ENCODE measurements at places on chromosomes 5 and 9.

- DNase-seq: no peak
These were observed 94.6 kb upstream of the TXNDC8 start for GRCh38 chr9:110432253-110432652.

DNA sequence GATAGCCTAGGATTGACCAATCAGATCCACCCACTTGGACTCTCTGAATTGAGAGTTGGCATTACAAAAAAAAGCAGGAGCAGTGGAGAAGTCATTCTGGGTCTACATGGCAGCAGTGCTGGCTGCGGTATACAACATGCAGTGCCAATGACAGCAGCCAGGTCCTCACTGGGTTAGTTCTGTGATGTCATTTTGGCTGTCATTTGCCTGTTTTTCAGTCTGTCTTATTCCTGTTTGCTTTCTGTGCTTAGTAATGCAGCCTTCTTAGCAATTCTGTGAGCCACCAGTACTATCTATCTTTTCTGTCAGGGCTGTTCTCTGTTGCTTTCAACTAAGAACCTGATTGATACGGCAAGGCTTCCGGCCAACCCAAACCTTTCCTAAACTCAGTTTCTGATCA, 471.8 kb downstream of the BNC2 start:
- DNase-seq: no peak

DNA sequence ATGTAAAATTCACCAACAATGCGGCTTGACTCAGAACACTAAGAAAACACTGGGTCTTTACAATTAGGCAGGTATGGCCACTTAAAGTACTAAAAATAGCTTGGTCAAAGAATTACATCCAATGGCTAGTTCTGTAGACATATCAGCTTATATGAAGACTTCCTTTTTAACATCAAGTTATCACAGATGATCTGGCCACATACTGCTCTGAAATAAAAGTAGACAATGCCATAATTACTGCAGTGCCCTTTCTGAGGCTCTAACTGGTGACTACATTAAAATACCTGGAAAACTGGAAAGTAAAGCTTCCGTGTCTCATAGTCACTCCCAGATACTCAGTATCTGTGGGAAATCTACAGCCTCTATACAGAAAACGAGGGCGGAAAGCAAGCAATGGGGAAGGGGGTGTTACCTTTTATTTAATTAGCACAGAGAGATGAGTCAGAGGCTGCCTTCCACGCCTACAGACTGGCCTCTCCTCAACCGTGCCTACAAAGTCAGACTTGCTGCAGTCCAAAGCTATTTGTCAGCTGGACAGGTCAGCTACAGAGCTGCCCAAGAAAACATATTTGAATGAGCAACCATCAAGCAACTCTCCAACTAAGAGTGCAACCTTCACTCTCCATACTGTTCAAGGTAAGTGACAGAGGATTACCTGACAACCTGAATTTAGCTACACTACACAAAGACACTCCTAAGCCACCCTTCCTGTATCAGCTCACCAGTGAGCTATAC, 8.7 kb downstream of the SERINC5 start:
- peak; percentile 81 for DNase-seq

DNA sequence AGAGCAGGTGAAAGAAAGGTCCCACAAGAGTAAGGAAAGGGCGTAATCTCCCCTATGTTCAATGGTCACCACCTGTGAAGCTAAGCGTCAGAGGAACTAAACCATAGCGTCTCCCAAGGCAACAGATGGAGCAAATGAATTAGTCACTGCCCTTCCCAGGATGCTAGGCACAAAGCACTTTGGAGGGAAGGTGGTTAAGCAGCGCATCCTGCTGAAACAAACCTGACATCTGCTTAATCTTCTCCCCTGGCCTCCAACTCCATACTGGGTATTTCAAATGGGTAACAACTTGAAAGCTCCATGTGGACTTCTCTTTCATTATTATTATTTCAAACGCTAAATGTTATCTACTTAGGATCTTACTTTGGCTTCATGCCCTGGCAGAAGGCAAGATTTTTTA, 227.3 kb downstream of the MLLT3 start:
- DNase-seq: no peak

DNA sequence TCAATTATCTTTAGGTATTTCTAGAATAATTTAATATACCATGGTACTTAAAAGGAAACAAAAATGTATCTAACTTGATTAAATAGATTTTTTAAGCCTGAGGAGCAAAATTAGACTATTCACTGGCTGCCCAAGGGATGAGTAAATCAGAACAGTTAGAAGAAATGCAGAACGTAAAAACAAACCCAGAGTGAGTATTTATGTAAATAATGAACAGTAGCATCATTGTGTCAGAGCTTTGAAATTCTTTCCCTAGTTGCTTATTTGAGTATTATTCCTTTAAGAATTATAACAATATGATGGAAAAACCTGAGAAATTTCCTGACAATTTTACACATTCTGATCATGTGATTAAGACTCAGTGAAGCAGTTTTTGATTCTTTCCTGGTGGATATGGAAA, 200.9 kb downstream of the GDNF start:
- DNase-seq: no peak

DNA sequence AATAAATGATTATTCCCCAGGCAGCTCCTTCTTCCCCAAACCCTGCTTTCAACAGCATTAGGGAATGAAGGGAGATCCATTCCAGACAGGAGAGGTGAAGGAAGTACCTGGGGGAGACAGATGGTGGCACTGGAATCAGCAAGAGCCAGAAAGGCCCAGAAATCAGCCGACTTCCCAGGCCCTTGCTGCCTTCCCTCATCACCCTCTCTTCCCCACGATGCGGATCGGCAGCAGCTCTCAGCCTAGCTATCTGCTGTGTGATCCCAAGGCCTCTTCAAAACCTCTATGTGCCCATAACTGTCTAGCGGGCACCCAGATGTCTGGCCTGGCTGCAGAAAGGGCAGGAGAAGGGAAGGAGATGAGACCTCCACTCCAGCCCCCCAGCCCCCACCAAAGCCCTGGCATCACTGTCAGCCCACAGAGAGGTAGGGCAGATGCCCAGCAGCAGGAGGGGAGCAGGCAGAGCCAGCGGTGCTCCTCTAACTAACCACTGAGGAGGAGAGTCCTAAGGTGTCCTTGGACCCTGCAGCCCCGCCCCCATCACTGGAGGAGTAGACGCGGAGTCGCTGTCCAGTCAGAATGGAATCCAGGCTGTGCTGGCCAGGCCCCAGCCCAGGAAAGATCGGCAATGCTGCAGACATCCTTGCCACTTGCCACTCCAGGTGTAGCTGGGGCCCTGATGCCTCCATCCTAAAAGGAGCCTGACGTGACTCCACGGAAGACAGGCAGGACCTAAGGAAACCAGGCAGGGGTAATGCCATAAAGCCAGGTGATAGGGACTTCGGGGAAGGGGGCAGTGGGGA, 12.7 kb downstream of the CNTFR start:
- no peak for DNase-seq

DNA sequence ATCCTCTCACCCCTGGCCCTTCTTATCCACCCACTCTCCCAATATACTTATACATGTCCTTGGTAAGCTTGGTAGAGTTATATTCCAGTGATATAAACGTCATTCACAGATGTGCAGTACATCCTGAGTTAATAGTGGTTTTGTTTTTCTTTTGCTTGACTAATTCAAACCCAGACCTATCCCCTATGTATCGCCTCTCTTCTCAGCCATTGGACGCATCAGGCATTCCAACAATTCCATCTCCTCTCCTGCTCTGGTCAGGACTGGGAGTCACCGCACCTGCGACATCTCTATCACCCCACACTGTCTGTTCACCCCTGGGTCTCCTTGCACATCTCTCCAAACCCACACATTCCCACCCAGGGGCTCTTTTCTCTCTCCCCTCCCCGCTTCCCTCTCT, 21.9 kb upstream of the IRX2 start:
- DNase-seq: no peak

- DNase-seq: no peak
These were observed 21.0 kb upstream of the RNF180 start for GRCh38 chr5:64144425-64145215.

DNA sequence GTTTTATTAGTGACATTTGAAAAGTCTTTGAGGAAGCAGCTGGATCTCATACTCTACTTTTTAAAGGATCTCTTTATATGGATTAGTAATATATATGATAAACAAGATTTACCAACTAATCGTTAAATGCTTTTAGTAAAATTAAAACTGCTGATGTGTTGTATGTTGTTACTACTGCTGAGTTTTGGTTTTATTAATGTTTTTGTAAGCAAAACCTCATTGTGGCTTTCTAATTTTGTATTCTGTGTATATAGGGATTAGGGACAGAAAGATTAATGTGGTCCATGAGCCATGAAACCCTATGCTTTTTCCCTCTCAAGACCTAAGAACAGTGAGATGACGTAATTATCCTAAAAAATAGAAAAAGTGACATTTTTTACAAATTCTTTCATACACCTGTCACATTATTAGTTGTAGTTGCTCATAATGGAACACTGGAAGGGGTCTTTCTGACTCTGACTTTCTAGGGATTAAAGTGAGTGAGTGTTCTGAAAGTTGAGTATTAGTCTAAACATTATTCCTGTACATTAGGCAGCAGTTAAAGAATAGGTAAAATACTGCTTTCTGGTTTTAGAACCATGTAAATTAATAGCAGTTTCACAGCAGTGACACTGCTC, 85.9 kb downstream of the SLC12A2 start:
- no peak for DNase-seq

GRCh38 chr9:98906273-98907040, 37.2 kb upstream of the COL15A1 start:
- DNase-seq: no peak

- peak; percentile 91 for DNase-seq
These were observed 4.6 kb upstream of the DUSP1 start for GRCh38 chr5:172775326-172776234.

DNA sequence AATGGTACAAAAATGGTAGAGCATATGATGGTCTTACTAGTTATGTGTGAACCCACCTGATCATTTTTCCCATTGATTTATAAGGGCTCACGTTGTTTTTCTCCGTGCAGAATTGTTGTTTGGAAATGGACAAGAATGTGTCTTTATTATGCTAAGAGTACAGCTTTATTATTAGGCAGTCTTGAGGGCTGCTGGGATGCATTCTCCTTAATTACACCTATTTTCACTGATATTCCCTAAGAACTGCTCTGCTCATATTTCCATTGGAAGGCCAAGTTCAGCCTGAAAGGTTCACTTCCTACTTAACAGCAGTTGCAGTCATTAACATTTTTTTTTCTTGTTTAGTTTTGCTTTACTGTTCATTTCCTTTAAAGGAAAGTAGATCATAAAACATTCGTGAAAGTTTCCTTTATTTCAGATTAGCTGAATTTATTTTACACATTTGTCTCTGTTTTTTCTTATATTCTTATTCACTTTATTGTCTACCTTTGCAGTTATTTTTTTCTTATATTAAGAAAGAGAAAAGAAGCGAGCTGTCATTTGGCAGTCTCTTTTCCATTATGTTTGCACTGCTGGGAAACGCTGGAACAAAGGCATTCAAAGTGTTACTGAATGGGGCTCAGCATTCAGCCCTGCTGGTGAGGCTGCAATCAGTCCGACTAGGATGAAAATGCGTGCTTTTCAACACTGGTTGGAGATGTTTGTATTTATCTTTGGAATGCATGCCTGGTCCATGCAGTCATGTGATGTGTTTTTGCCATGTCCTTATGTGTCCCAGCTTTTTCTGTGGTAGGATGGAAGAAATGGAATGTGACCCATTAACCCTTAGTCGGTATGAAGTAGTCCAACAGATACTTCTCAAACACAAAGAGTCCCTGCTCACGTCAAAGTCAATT, 602.7 kb upstream of the ZNF608 start:
- DNase-seq: no peak

DNA sequence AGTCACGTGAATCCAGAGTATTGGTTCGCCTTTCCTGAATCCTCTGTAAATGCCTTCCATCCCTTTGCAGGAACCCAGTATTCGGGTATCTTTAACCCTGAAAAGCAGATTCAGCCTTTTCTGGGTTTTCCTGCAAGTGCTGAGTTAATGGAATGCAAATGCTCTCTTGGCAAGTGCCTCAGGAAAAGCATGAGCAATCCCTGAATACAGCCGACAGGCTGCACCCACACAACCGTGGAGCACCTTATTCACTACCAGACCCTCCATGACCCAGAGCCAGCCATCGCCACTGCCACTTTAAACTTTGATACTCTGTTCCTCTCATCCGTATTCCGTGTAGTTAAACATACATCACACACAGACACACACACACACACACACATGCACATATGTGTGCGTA, 54.4 kb downstream of the ZNF622 start:
- DNase-seq: no peak

- no peak for DNase-seq
These were observed 96.1 kb upstream of the IER5L start for GRCh38 chr9:129273941-129274684.

- peak; percentile 17 for DNase-seq
These were observed 7.7 kb downstream of the AQP3 start for GRCh38 chr9:33439731-33440130.

DNA sequence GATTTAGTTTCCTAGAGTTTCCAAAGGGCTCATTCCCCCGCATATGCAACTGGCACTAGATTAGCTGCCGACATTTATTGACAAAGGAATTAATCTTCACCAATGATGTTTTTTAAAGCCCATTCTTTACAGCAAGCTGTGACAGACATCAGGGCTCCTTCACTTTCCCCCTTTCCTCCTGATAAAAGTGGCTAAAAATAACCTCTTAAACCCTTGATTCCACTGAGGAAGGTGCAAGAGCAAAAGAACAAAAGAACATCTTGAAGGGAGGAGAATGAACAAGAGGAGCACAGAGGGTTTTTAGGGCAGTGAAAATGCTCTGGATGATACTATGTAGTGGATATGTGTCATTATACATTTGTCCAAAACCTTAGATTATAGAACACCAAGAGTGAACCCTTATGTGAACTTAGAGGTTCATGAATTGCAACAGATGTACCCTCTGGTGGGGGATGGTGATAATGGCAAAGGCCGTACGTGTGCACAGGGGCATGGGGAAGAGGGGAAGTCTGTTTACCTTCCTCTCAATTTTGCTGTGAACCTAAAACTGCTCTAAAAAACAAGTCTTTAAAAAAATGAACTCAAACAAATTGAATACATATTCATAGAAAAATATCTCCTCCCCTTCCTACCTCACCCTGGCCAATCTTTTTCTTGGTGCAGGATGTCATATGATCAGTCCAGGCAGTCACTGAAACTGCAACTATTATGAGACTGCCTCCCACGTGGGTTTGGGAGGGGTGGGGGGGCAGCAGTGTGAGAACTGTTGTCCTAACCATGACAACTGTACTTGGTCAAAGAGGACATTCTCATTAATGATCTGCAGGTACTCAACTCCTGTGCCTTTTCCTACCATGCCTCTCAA, 83.0 kb downstream of the MARCHF3 start:
- DNase-seq: no peak

GRCh38 chr5:65041296-65042158, 272.8 kb downstream of the CWC27 start:
- DNase-seq: no peak

- no peak for DNase-seq
These were observed 700 bp downstream of the CDO1 start for GRCh38 chr5:115815693-115816225.

DNA sequence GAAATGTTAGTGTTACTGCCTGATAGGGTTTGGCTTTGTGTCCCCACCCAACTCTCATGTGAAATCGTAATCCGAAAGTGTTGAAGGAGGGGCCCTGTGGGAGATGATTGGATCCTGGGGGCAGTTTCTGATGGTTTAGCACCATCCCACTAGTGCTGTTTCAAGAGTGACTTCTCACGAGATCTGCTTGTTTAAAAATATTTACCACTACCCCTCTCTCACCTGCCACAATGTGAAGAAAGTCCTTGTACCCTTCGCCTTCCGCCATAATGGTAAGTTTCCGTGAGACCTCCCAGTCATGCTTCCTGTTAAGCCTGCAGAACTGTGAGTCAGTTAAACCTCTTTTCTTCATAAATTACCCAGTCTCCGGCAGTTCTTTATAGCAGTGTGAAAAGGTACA, 2.6 kb upstream of the RFX3 start:
- no peak for DNase-seq

- DNase-seq: no peak
These were observed 25.3 kb upstream of the RNU6ATAC start for GRCh38 chr9:134189470-134190231.
